ENCODE measurements at places on chromosomes 4 and X.

- DNase-seq, result peak; percentile 46
Observed at GRCh38 chrX:30971774-30972603, 82.9 kb upstream of the TAB3 start.

GRCh38 chrX:78838709-78839108 lies 91.2 kb downstream of the LPAR4 start:
- no peak for DNase-seq

- peak; percentile 51 for DNase-seq
Observed at GRCh38 chr4:133320576-133321170, 171.6 kb downstream of the PCDH10 start.

- DNase-seq, result no peak
Observed at GRCh38 chr4:68390205-68390935, 40.5 kb upstream of the YTHDC1 start.

DNA sequence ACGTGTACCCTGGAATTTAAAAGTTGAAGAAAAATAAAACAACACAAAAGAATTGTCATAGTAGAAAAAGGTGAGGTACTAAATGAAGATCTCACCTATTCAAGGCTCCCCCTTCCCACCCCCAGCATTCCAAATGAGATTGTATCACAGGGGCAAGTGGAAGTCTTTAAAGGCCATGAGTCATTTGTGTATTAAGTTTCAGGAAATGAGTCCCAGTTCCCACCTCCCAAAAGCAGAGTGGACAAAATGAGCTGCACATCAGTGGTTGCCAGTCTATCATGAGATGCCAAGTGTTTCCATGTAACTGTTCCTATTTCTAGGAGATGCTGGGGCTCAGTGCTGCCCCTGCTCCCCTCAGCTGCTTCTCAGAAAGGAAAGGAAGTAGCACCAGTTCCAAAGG lies 20.1 kb downstream of the ARHGEF9 start:
- peak; percentile 44 for DNase-seq

All from MCF 10A (cell line).